CD4-positive, alpha-beta T cell treated with Interleukin-6 at 100 ng/mL for 8 hours (primary cell): ENCODE measurements at places on chromosomes 3 and 15.

DNA sequence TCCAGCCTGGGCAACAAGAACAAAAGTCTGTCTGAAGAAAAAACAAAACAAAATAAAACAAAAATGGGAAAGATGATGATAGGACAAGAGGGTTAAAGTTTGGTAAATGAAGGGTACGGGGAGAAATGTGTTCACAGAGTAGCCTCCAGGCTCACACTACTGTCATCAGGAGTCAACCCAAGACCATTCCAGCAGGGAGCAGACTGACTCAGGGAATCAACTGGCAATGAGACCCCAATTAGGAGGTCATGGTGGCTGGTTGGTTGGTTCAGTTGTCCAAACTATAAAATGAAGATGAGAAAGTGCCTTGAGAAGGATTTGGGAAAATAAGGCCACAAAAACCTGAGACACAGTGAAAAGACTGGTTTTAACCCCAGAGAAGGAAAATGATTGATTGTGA, 51.8 kb downstream of the KLHL6 start:
- no peak for DNase-seq

DNA sequence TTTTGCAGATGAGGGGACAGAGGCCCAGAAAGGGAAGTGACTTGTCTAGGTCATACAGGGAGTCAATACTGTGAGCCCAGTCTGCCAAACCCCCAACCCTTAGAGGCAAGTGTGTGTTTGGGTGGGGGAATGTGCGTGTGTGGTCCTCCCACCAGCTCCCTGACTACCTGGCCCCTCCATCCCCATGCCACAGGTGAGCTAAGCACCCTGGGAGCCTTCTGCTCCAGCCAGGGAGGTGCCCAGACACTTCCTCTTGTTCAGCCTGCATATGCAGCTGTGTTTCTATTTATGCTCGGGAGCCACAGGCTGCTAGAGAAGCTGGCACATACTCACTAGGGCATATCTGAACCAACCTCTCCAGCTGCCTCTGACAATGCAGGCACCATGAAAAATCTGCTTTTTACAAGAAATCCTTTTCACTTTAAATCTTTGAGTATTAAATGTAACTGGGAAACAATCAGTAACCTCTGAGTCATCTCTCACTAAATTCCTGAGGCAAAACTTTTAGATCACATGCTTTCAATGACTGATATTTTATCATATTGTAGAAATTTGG, 20.7 kb downstream of the TBC1D2B start:
- no peak for DNase-seq

GRCh38 chr15:52179278-52180195, 11.7 kb downstream of the GNB5 start:
- DNase-seq: peak; percentile 88

DNA sequence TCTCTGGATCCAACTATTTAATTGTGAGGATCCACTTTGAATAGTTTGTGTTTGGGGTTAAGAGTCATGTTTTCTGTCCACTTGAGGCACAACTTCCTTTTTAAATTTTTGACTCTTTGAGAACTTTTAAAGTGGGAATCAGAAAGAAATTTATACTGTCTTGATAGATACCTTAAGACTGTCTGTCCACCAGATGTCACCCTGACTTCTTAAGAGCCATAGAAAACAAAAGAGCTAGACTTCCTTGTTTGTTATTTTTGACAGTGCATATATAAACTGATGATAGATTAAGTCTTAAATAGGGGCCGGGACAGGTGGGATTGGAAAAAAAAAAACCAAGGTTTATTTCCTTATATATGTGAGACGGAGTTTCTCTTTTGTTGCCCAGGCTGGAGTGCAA, 52.1 kb upstream of the WDR72 start:
- no peak for DNase-seq

DNA sequence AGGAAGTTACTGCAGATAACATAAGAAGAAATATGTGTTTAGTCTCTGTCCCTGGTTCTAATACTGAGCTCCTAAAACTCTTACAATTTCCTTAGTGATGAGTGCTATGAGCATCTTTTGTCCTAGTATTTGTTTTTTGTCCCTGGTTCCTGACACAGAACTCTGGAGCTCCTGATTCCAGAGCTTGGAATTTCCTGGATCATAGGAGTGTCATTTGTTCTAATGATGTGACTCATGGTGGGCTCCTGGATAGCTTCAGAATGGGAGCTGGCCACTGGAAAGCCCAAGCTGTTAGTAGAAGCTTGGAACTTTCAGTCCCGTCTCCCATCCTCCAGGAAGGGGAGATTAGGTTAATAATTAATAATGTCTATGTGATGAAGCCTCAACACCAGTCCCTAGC, 98.2 kb downstream of the CNTN6 start:
- no peak for DNase-seq

- DNase-seq: no peak
Measured at GRCh38 chr3:42659451-42660130, 6.1 kb downstream of the ZBTB47 start.

DNA sequence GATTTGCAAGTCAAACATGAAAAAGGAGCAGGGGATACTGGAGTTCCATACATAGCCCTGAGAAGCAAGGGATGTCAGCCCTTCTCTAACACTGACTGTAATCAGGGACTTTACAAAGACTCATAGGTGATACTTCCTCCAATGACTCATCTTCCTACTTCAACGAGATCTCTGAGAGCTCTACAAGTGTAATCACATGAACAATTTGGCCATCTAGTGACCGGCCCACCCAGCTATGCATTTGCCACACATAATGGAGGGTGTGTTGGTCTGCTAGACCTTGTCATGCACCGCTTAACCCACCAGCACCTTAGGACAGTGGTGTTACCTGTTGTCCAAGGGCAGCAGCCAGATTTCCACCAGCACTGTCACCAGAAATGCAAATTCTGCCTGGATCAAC, 75.3 kb downstream of the NCEH1 start:
- DNase-seq: no peak

DNA sequence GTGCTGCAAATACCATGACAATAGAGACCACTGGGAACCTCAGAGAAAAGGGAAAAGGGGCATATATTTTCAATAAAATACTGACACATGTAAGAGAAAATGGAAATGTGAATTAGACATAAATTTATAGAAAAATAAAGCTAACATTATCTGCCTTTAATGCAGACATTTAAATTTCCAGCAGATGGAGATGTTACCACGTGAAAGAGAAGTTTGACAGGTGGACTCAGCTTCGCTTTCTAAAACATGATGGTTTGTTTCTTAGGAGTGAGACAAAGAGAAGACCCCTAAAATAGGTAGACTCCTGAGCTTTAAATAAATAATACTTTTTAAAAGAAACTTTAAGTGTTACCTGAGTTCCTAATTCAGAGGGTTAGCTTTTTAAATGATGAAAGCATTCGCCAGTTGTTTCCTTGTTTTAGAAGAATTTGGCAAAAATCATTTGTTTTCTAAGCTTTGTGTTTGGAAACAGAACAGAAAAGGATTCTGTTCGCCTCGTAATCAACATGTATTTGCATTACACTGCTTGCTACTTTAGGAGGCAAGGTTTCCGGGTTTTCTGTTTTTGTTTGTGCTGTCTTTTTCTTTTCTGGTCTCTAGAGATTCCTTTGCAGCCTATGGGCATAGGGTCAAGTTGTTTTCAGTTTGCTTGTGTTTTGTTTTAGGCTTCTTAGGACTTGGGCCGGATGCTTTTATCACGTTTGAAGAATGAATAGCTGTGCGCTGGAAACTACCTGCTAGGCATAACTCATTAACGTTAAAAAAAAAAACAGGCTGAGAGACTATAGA, 271.4 kb downstream of the THSD4 start:
- DNase-seq: no peak
